ENCODE measurements at places on chromosomes 1 and 21.

DNA sequence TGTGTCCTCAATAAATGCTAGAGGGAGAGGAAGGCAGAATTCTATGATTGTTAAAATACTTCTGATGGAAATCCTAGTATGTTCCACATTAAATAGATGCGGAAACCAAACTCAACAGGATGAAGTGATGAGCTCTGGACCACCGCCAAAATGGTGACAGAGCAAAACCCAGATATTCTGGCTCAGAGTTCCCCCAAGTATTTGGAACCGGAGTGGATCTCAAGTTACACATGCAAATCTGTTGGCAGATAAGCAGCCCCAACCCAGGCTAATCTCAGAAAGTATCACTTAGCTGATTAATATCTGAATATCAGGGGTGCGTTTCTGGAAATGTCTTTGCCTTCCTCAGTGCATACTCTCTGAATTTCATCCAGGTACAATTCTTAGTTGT lies 17.4 kb upstream of the GRHL3 start:
- peak; percentile 74 for DNase-seq

DNA sequence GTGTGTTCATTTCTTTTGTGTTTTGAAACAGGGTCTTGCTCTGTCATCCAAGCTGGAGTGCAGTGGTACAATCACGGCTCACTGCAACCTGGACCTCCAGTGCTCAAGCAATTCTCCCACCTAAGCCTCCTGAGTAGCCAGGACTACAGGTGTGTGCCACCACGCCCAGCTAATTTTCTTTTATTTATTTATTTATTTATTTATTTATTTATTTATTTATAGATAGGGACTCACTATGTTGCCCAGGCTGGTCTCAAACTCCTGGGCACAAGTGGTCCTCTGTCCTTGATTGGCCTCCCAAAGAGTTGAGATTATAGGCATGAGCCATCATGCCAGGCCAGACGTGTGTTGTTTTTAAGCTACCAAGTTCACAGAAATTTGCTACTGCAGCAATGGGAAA lies 43.8 kb upstream of the TLR5 start:
- no peak for DNase-seq

- DNase-seq = peak; percentile 11
Measured at GRCh38 chr1:67214420-67215174, 48.3 kb downstream of the IL23R start.

DNA sequence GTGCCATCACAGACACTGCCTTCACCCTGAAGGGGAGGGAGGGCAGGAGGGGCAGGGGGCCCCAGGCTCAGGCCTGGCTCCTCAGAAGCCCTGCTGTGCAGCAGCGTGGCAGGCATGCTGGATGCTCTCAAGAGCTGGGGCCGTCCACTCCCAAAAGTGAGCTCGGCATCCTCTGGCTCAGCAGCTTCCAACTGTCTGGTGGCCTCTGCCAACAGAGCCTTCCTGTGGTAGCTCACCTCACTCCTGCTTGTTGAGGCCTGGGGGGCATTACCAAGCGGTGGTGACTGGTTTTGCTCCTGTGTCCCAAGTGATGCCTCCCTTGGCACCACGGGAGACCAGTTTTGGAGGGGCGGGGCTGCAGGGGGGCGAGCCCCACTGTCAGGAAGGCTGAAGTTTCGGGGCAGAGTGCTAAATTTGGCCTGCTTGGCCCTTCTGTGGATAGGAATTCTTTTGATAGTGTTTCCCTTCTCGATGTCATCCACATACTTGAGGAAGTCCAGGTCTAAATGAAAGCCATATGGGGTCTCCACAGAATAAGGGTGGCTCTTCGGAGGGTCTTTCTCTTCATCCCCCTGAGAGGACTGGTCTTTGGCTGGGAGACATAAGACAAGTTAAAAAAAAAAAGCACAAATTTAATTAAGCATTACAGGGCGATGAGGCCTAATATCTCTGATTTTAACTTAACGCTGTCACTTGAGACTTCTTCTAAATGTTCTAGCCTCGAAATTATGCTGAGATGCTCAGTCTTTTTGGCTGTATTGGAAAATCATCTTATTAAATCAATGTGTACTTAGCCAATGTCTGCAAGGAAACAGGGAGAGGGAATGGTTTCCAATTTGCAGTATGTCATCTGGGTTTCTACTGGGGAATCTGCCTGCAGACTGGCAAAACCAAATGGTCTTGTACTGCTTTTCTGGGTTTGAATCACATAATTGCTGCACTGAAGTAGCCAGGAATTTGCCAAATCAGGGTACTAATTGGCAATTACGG lies 44.4 kb downstream of the KANK4 start:
- no peak for DNase-seq

GRCh38 chr1:204583909-204584632 lies 67.9 kb downstream of the MDM4 start:
- no peak for DNase-seq

DNA sequence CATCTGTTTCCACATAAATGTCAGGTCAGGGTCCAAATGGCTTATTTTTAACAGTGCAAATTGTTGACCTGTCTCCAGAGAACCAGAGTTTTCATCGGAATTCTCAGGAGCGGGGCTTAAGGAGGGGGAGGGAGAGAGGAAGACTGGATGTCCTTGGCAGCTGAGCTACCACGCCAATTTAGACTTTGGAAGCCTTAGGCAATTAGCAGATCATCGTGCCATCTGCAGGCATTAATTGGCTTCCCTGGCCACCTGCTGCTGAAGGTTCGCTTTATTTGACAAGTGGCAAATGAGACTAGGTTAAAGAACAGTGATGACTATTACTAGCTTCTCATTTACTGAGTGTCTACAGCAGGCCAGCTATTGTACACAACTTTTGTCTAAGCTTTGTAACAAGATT lies 43.7 kb downstream of the HLX start:
- no peak for DNase-seq

GRCh38 chr1:40646315-40646714 lies 19.2 kb downstream of the RIMS3 start:
- no peak for DNase-seq

GRCh38 chr1:206786212-206786886 lies 14.1 kb upstream of the IL10 start:
- DNase-seq = no peak

- no peak for DNase-seq
Measured at GRCh38 chr1:62301726-62302390, 17.4 kb downstream of the KANK4 start.

GRCh38 chr1:42189931-42190853 lies 25.6 kb upstream of the GUCA2A start:
- no peak for DNase-seq

- no peak for DNase-seq
Measured at GRCh38 chr1:35350872-35351271, 82.4 kb downstream of the ZMYM4 start.

GRCh38 chr1:236282719-236283118 lies 961 bp upstream of the ERO1B start:
- no peak for DNase-seq

DNA sequence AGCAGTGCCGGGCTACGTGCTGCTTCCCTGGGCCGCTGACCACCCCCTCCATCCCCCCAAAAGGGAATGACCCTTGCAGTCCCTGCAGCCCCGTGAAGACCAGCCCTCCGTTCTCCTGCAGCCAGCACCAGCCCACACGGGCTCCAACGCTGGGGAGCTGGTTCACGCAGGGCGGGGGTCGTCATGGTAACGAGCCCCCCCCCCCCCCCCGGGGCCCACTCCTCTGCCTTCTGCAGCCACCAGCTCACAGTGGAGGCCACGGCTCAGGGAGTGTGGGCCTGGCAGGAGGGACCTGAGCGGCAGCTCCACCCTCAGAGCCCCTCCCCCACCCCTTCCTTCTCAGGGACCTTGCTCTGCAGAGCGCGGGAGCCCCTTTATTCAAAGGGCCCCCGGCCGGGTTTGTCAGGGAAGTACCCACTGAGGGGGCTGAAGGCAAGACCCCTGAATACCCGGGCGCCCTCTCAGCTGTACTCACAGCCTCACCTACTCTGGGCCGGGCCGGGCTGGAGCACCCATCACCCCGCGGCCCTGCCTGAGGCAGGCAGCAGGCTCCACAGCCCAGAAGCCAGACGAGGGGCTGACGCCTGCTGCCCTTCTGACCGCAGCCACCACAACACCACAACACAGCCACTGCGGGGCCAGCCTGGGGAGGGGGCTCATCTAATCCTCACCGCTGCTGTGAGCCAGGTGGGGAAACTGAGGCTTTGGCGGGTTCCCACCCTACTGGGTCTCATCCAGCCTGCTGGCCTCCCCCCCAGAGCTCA lies 12.6 kb downstream of the MEGF6 start:
- no peak for DNase-seq

- DNase-seq = peak; percentile 95
Measured at GRCh38 chr1:221268295-221268694, 389.1 kb downstream of the HLX start.

DNA sequence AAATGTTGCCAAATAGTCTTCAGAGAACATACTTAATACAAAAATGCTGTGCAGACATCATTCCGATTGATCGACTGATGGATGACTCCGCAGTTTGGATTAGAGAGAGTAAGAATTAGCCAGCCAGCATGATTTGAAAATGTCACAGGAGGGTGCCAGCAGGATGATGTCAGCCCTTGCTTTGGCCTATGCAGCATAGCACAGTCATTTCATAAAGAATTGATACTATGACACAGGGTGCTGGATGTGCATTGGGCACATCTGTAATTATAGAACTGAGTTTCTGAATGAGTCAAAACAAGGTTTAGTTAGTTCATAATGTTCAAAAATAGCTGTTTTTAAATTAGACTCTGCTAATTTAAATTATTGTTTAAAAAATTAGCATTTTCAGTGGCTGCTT lies 21.6 kb upstream of the TRAF5 start:
- peak; percentile 37 for DNase-seq

- DNase-seq = peak; percentile 100
Measured at GRCh38 chr1:234925440-234926263, 203.0 kb downstream of the TOMM20 start.

DNA sequence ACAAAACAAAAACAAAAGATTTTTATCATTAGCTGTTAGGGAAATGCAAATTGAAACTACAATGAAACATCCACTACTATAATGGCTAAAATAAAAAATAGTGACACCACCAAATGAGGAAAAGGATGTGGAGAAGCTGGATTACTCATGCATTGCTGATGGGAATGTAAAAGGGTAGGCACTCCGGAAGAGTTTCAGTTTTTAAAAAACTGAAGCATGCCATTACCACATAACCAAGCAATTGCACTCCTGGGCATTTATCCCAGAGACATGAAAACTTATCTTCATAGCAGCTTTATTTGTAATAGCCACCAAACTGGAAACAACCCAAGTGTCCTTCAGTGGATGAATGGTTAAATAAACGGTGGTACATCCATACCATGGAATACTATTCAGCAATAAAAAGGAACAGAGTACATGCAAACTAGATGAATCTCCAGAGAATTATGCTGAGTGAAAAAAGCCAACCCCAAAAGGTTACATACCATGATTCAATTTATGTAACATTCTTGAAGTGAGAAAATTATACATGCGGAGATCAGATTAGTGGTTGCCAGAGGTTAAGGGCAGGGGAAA lies 14.5 kb upstream of the CFAP298 start:
- DNase-seq = peak; percentile 31

DNA sequence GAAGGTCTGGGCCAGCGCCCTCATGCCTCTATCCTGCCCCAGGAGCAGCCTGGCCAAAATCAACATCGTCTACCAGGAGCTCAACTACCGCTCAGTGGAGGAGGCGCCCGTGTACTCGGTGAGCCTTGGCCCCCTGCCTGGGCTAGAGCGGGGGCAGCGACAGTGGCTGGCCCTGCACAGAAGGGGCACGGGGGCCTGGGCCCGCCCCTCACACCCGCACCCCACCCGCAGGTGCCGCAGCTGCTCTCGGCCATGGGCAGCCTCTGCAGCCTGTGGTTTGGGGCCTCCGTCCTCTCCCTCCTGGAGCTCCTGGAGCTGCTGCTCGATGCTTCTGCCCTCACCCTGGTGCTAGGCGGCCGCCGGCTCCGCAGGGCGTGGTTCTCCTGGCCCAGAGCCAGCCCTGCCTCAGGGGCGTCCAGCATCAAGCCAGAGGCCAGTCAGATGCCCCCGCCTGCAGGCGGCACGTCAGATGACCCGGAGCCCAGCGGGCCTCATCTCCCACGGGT lies 10.8 kb downstream of the SCNN1D start:
- no peak for DNase-seq

DNA sequence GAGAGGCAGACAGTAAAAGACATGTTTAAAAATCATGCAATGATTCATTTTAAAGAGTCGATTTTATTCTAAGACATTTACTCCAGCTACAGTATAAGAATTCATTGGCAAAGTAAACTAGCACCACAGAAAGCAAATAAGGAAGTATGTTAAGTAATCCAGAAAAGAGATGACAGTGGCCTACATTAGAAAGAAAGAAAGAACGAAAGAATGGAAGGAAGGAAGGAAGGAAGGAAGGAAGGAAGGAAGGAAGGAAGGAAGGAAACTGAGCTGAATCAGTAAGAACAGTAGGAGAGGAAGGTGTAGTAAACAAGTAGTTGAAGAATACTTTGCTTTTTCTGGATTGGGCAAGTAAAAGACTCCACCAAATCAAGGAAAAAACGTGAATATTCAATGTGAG lies 62.2 kb downstream of the ZZZ3 start:
- no peak for DNase-seq

DNA sequence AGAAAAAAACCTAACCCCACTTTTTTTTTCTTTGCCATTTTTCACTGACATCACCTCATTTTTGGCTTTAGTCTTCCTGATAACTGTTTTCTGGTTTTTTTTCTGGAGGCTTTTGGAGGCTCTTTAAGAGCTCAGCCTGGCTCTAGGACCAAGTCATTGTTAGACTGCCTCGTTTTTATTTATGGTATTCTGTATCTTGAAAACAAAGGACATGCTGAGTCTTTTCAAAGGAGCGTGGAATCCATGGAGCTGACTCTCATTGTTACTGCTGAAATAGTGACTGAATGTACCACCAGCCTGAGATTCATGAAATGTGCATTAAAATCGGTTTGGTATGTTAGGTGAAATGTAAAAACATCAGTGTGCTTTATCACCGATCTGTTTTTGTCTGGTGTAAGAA lies 28.0 kb downstream of the RASAL2 start:
- no peak for DNase-seq

GRCh38 chr1:227486559-227486958 lies 76.8 kb upstream of the ZNF678 start:
- no peak for DNase-seq

- DNase-seq = no peak
Measured at GRCh38 chr1:8763888-8764287, 53.6 kb downstream of the RERE start.

DNA sequence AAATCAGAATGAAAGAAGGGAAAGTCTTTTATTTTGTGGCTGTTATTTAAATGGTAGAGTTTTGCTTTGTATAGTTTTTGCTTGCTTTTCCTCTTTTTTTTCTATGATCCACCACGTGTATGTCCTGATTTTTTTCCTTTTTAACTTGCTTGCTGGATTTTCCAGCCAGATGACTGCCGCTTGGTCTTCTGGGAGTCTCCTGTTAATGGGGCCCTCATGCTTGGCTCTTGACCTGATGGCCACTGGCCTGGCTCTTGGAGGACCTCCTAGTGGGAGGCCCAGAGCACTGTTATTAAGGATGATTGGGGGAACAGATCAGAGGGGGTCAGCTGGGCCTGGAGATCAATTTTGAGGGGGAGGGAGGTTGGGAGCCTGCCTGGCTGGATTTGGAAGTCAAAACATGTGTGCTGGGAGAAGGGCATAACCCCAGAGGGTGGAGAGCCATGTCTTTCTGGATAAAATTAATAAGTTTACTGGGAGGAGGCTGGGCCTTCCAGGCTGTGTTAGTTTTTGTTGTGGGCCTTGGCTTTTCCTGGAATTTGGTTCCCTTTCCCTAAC lies 1.2 kb downstream of the FGGY start:
- no peak for DNase-seq
